Left lung (tissue), 14 donors: ENCODE measurements at places on chromosomes 6 and 20.
A peak's percentile ranks its signal among the peaks of the same experiment; 100 is the strongest.

- H3K27ac ChIP-seq, result no peak overlapping the region
- no peaks in the 10 kb centered on the region for H3K27me3 ChIP-seq
- no peaks in the 10 kb centered on the region for H3K4me1 ChIP-seq
- no peak for DNase-seq
- H3K4me3 ChIP-seq, result no peak overlapping the region
Measured at GRCh38 chr20:19628570-19629134, 129.4 kb upstream of the RIN2 start.

GRCh38 chr6:143773506-143774150, 69.5 kb upstream of the LTV1 start:
- DNase-seq, result no peak
- no peaks in the 10 kb centered on the region for H3K36me3 ChIP-seq
- no peak overlapping the region for H3K27ac ChIP-seq
- H3K4me3 ChIP-seq, result no peak overlapping the region
- H3K27me3 ChIP-seq, result no peaks in the 10 kb centered on the region
- H3K4me1 ChIP-seq, result peaks cover 5% of the 10 kb centered on the region

GRCh38 chr6:89807581-89807980, 12.0 kb downstream of the MDN1 start:
- H3K4me1 ChIP-seq, result no peaks in the 10 kb centered on the region
- no peaks in the 10 kb centered on the region for H3K27me3 ChIP-seq
- H3K36me3 ChIP-seq, result peaks cover 6% of the 10 kb centered on the region
- DNase-seq, result no peak
- no peak overlapping the region for H3K4me3 ChIP-seq
- no peak overlapping the region for H3K27ac ChIP-seq

- no peak overlapping the region for H3K4me3 ChIP-seq
- no peaks in the 10 kb centered on the region for H3K27me3 ChIP-seq
- H3K27ac ChIP-seq, result no peak overlapping the region
- H3K36me3 ChIP-seq, result no peaks in the 10 kb centered on the region
Measured at GRCh38 chr6:44049989-44050871, 77.0 kb downstream of the MRPL14 start.

DNA sequence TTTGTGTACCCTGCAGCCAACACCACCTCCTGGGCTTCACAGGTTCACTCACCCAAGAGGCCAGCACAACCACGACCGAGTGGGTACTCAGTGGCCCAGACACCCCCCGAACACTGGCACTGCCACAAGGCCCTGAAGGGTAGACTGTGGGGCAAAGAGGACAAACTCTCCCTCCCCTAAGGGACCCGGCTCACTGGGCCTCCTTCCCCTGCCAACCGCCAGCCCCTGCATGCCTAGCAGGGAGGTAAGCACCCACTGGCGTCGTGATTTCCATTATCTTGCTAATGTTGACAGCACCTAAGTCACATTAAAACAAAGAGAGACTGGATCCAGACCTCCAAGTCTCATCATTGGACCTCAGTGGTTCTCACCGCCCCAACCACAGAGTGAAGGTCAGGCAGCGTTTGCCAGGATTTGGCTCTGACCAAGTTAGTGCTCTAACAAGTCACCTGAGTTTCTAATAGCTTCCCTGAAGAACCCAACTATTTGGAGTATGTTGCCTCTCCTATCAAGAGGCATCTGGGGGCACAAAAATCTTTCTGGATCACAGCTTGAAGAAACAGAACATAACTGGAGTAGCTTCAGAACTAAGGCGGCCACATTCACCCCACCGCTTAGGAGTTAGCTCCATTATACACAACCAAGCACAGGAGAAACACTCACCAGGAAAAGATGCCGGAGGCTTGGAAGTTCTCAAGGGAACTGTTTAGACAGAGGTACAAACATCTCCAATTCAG, 14.0 kb upstream of the APMAP start:
- H3K27me3 ChIP-seq, result no peaks in the 10 kb centered on the region
- no peak overlapping the region for H3K4me3 ChIP-seq
- DNase-seq, result no peak
- H3K36me3 ChIP-seq, result peaks cover 65% of the 10 kb centered on the region
- H3K27ac ChIP-seq, result no peak overlapping the region

DNA sequence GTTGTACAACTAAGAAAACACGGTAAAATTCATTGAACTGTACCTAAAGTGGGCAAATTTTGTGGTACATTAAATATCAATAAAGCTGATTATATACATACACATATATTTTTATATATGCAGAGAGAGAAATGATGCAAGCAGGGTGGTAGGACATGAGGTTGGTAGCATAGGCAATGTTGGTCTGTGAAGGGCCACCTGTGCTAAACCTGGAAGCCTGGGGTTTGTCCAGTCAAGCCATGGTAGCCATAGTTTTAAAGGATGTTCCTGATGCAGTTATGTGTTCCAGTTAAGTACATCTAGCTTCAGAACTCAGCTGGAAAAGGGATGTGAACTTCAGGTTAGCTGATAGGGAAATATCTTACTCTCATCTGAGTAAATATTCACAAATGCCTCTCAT, 60.1 kb downstream of the TRIM38 start:
- peak overlapping the region; percentile 97 for H3K27ac ChIP-seq
- H3K36me3 ChIP-seq, result no peaks in the 10 kb centered on the region
- peak overlapping the region; percentile 59 for H3K4me3 ChIP-seq

DNA sequence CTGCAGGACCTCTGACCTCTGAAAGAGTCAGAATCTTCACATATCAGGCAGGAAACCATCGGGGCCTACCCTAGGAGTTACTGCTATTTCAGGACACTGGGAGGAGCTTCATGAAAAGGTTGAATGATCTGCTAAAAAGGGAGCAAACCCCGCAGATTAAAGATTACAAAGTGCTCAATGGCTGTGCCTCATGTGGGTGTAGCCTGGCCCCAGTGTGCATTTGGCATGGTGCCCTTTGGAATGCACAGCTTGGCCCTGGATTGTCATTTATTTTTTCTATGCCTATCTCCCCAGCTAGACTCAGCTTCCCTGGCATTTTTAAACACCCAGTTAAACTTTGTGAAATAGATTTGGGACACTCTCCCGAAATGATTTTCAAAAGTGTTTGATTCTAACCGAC, 368.5 kb upstream of the SPTLC3 start:
- no peak for DNase-seq
- no peaks in the 10 kb centered on the region for H3K27me3 ChIP-seq
- no peak overlapping the region for H3K4me3 ChIP-seq
- H3K4me1 ChIP-seq, result no peaks in the 10 kb centered on the region

GRCh38 chr6:43831191-43831590, 61.2 kb downstream of the VEGFA start:
- no peaks in the 10 kb centered on the region for H3K4me1 ChIP-seq
- H3K4me3 ChIP-seq, result no peak overlapping the region
- no peaks in the 10 kb centered on the region for H3K27me3 ChIP-seq
- no peak for DNase-seq
- H3K36me3 ChIP-seq, result no peaks in the 10 kb centered on the region

DNA sequence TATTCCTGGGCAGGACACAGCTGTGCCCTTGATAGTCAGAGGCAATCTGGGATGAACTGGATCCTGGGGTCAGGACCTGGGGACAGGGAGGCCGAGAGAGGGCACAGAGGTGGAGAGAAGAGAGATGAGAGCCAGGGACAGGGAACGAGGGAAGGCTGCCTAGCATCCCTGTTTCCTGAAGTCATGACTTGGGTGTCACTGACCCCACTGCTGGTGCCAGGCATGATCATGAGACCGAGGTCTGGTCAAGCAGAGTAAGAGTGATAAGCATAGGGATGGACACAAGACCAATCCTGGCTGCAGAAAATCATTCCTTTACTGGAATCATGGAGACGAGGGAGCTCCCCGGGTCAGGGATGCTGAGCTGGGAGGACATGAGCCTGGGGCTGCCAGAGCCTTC, 36.1 kb downstream of the FAM110A start:
- no peaks in the 10 kb centered on the region for H3K36me3 ChIP-seq
- H3K4me1 ChIP-seq, result no peaks in the 10 kb centered on the region
